ENCODE measurements at places on chromosomes 4 and X.

GRCh38 chr4:182537031-182537795 is 294.0 kb downstream of the TENM3 start:
- DNase-seq, result no peak

DNA sequence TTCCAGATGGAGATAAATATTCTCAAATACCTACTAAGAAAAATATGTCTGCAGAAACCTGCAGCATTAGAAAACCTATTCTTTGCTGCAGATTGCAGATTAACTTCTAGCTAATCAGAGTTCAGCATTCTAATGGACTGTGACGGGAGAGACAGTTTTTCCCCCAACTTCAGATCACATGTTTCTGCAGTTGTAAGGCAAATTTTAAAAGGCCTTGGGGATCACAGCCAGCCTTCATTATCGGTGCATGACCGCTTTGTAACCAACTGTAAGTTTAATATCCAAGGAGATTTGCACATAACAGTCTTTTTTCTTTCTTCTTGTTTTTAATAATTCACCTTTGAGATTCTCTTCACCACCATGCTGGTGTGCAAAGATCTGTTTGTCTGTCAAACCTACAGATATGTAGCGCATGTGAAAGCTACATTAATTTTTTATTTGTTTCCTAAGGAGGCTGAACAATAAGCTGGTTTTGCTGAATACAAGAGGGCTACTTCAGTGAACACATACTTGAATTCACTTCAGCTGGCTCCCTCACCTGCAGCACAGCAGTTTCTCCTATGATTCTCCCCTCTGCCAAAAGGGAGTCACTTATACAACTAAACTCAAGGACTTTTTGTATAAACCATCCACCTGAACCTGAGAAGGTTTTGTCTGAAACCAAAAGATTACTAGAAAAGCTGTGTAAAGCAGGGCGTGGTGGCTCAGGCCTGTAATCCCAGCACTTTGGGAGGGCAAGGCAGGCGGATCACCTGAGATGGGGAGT is 488.5 kb downstream of the RPA4 start:
- DNase-seq, result no peak

GRCh38 chrX:145910017-145910416 is 92.4 kb downstream of the SLITRK2 start:
- DNase-seq, result no peak

DNA sequence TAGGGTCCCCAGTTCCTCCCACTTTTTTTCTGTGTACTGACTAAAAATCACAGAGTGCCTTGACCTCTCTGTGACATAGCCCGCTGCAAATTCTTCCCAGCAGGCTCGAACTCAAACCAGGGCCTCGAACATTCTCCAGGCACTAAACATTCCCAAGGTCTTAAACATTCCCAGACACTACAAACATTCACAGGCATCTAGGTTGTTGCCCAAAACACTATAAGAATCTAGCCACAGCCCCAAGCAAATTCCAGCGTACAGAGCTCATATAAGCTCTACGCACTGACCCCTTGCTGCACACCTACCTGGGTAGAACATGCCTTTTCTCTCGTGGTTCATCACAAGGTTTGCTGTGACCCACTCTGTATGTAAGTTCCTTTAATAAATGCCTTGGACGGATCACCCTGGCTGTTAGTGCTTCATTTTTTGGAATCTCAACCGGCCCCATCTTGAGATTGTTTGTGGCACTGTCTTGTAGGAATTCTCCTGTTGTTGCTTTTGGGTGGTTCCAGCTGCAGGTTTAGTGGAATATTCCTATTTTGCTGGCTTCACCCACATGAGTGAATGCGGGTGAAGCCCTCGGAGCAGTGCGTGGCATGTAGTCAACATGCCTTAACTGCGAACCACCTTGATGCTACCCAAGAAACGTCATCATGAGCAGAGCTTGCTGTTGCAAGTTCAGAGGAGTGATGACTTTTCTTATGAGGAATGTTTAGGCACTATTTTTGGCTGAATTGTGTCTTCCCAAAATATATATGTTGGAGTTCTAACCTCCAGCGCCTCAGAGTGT is 230.0 kb downstream of the HS3ST1 start:
- no peak for DNase-seq

DNA sequence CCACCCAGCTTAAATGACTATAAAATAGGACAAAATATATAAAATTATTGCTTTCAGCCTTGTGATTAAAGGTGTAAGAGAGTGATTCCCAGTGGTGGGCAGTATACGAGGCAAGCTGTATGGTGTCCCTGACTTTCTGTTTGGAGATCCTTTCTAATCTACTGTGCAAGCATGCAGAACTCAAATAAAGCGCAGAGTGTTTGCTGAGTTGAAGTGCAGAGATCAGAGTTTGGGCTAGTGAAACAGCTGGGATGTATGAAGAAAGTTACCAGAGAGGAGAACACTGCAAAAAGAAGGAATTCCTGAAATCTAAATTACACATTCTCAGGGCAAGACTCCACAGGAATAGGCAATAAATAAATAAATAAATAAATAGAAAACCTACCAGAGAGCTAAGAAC is 218.5 kb upstream of the TLL1 start:
- DNase-seq, result no peak

DNA sequence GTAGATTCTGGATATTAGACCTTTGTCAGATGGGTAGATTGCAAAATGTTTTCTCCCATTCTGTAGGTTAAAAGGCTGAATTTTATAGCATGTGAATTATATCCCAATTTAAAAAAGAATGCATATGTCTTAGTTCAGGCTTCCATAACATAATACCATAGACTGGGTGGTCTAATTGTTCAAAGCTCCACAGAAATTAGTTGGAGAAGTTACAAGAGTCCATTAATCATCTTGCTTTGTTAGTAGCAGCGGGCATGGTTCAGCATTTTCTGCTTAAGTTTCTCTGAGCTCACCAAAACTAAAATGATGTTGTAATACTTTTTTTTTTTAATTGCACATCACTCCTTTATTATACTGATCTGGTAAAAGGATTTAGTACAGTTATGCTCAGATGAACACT is 1.8 kb downstream of the PGAM4 start:
- DNase-seq, result no peak

Data from CD4-positive, alpha-beta T cell treated with Interleukin-15 for 4 hours (primary cell).